Stimulated activated CD4-positive, alpha-beta T cell treated with anti-CD3 and anti-CD28 coated beads, Interleukin-1b, Interleukin-23, amount 100 ng/mL, for 24 hours (primary cell): ENCODE measurements at places on chromosomes 12 and 14.

GRCh38 chr14:55585854-55586253 lies 5.8 kb downstream of the KTN1 start:
- DNase-seq: no peak

DNA sequence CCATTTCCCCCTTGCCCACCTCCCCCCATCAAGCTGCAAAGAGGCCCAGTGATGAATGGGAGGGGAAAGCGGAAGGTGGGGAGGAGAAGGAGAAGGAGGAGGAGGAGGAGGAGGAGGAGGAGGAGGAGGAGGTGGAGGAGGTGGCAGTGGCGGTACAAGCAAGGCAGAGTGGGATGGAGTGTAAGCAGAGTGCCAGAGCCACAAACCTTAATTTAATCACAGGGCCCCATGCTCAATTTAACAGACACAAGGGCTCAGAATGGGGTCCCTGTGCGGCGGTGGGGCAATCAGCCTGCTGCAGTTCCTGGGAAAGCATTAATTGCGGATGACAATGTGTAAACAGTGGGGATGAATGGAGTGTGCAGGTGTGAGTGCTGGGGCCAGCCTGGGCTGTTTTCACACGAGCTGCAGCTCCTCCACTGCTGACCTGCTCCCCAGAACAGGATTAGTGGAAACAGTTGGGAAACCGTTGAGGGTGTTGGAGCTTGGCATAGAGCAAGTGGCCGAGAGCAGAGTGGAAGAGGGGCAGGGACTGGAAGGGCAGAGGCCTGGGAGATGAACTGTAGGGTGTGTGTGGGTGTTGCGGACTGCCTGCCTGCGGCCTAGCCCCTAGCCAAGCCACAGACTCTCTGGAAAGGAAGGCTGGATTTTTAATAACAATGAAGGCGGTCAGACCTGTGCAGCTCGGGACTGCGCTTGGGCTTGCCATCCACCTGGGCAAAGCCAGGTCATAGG lies 36.4 kb upstream of the SMOC1 start:
- no peak for DNase-seq

DNA sequence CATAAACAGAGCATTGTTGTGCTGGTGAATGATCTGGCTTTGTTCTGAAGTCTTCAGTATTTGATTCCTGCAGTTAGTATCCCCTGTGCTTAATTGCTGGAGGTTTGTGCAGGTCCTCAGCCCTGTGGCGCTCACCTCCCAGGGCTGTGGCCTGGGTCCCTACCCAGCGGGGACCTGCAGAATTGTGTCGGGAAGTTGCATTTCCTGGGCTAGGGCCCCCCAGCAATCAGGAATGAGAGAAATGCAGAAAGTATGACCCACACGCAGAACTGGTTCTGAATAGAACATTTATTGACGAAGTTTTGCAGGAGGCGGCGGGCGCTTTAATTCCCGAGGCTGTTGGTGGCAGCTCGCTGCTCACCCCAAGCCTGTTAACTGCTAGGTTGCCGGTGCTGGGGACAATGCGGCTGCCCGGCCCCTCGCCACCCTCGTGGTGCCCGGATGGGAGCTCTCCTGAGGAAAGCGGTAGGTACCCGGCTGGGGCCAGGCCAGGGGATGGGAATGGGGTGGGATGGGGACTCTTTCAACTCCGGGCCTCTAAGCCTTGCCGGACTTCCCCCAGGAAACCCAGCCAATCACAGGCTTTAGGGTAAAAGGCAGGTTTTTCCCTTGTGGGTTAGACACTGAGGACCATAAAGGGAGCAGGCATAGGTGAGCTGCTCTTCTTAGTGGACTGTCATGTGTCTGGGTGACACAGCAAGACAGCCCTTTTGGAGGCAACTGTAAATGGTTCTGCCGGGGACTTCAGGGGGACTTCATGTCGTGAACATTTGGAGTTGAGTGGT lies 11.6 kb downstream of the PLEKHG3 start:
- no peak for DNase-seq

DNA sequence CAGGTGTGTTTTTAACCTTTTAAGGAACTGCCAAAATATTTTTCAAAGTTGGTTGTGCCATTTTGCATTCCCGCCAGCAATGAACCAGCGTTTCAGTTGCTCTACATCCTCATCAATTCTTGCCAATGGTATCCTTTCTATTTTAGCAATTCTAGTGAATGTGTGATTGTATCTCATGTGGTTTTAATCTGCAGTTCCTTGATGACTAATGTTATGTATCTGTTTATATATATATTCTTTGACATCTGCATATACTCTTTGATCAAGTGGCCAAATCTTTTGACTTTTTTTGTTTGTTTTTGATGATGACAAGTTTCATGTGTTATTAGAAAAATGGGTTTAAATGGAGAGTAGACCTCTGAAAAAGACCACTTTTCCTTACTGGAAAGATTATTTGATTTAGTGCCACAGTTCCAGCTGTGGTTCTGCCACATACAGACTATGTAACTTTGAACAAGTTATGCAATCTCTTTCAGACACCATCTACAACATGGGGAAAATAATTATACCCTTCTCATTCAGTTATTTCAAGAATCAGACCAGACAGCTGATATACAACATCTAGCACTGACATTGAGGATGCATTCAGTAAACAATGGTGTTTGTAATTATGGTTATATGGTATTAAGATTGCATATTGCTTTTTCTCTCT lies 146.3 kb upstream of the CNOT2 start:
- DNase-seq: no peak

DNA sequence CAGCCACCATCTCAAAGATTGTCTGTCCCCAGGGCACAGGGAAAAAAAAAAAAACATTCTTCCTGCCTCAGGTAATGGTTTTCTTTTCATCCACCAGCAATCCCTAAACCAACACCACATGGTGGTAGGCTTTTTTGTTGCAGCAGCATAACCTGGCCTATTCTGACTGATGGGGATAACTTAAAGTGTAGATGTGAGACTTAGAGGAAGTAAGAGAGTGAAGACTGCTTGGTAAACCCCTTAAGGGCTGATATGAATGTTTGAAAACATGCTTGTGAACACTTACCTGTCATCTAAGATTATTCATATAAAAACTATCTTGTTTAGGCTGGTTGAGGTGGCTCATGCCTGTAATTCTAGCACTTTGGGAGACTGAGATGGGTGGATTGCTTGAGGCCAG lies 130.2 kb upstream of the RAP1B start:
- no peak for DNase-seq

DNA sequence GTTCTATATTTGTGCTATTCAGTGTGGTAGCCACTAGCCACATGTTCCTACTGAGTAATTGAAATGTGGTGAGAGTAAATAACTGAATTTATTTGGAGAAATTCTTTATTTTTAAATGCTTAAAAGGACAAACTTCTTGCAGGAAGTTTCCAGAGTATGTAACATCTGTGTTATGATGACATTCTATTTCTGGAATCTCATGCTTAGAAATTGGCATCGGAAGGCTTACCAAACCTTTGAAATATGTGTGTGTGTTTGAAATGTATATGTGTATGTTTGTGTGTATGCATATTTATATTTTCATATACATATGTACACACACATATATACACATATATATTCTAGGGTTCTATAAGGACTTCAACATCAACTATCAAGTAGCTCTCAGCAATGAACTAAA lies 12.4 kb upstream of the WSCD2 start:
- DNase-seq: no peak

DNA sequence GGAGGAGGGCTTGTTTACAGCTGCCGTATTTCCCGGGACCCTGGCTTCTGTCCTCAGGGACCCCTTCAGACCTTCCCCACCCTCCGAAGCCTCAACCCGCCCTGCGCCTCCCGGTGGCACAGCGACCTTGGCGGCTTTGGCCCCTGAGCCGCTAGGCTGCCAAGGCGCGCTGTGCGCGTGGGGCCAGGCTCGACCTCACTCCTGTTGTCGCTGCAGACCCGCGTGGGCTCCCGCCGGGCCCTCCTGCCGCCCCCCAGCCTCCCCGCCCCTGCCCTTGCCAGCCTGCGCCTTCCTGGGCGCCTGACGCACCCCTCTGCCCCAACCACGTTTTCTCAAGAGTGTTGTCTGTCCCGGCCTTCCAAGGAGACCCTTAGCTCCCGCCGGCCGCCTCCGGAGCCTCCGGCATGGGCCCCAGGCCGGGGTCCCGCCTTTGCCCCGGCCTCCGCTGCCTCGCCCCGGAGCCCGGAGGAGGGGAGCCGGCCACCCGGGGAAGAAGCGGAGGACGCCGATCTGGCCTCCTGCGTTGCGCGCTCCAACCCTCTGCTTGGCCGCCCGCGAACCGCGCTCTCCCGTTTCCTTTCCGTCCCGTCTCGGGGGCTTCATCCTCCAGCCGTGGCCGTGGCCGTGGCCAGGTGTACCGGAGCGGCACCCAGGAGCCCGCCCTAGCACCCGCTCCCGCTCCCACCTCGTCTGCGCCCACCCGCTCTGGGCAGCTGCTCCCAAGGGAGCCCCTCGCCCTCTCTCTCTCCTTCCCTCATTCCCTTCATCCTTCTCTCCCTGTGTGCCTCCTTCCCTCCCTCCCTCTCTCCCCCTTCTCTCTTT lies 19.9 kb downstream of the PPP2R5C start:
- DNase-seq: no peak

DNA sequence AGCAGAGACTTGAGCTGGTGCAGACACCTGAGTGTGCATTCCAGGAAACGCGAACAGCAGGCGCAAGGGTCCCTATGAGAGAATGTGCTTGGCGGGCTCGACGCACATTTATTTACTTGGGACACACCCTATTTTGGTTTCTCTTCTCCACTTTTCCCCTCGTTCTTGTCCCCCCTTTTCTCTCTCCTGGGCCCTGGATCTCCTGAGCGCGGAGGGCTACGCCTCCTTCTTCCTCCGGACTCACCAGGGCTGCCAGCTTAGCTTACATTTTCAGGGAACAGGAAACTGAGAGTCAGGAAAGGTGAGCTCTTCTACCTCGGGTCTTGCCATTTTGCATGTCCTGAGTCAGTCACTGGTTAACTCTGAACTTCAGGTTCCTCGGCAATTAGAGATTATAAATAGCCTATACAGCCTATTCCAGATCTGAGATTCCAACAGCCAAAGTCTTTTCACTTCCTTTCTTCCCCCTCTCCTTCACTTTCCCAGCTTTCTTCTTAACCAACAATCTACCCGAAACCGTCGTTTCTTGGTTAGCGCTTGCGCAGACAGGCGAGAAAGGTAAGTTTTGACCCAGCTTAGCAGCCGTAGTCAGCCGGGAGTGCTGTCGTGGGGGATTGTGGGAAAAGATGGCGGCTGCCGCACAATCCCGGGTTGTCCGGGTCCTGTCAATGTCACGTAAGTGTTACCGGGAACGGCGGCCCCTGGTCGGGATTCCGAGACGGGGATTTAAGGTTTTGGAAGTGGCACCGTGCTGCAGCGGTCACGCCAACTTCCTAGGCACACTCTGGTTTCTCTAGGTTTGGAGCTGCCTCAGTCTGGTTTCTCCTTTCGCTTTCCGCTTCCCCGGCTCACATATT lies at the start of the genes AKAP3 and NDUFA9:
Gene AKAP3, minus strand, starts transcription at position 551 of the 857 bp plus-strand sequence. CDS start 10,855 bp downstream, outside the sequence.
Gene NDUFA9, plus strand, starts transcription at position 614 of the 857 bp plus-strand sequence. Its CDS starts 13 bp downstream, at position 627.
- peak; percentile 47 for DNase-seq

DNA sequence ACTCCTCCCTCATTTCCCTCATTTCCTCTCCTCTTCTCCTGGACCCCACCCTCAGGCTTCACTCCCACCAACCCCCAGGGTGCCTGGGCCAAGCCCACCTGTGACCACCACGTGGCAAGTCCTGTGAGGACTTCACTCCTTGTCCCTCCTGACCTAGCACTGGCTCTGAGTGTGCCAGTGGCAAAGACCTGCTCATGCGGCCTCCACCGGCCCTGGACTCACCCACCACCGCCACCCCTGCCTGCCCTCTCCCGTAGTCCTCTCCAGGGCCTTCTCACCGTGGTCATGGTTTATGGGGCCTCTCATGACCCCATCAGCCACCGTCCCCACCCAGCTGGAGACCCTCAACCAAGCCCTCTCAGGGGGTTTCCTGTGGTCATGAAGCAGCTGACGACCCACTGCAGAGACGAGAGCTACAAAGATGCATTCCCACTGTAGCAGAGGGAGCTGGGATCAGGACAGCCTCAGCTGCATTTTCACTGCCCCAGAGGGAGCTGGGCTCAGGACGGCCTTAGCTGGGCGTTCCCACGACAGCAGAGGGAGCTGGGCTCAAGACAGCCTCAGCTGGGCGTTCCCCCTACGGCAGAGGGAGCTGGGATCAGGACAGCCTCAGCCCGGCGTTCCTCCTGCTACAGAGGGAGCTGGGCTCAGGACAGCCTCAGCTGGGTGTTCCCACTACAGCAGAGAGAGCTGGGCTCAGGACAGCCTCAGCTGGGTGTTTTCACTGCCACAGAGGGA lies 3.2 kb upstream of the C14orf180 start:
- DNase-seq: no peak

DNA sequence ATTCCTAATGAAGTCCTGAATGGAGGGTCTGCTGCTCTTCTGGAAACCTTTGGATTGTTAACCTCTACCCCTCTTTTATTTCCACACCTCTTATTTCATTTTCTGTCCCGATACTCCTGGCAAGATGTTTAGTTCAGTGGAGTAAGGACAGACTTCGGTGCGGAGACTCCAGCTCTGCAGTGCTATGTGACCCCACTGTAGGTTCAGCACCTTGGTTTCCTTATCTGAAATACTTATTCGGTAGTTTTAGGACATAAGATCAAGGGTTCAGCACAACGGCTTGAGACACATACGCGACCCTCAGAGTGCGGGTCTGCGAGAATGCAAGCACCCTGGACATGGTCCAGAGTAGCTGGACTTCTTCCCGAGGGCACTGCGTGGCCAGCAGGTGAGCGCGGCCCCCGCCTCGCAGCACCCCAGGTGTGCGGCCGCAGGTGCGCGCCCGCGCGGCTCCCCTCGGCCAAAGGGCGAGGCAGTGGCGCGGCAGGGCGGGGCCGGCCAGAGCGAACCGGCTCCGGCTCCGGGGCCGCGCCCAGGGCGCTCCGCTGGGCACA lies 465 bp upstream of the FGD4 start:
- DNase-seq: no peak

DNA sequence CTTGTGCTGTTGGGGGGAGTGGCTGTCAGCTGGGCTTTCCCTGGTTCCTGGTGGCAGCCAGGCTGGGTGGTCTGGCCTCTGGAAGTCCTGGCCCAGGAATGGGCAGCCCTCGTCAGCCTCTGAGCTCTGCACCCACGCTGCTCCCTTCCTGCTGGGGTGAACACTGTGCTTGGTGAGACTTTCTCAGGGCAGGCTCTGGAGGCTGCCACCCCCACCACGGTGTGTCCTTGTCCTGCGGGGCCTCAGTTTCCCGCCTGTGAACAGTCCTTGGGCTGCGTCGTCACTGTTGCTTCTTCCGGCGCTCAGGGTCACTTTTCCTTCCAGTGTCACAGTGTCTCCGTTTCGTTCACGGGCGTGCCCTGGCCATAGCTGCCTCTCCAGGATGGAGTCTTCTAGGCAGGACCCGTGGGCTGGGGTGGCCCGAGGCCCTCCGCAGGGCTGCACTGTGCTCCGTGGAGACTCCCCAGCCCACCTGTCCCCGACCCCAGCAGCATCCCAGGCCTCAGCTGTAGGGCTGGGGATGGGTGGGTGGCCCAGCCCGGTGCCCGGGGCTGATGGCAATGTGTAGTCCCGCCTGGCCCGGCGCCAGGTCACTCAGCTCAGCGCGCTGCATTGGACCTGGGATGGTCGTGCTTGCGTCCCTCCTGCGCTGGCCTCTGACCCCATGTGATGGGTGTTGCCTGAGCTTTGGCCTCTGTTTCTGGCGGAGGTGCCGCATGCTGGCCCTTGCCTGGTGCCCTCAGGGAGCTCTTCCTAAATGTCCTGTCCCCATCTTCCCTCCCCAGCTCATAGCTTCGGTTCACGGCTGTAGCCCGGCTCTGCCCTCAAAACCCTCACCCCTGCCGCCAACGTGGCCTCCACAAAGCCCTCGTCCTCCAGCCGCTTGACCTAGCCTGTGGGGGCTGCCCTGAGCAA lies 6.8 kb downstream of the KIF26A start:
- no peak for DNase-seq

- no peak for DNase-seq
These were observed 179.6 kb downstream of the ADGRD1 start for GRCh38 chr12:131133015-131133905.
